HEK293T (cell line): ENCODE measurements at places on chromosomes 3 and 15.

DNA sequence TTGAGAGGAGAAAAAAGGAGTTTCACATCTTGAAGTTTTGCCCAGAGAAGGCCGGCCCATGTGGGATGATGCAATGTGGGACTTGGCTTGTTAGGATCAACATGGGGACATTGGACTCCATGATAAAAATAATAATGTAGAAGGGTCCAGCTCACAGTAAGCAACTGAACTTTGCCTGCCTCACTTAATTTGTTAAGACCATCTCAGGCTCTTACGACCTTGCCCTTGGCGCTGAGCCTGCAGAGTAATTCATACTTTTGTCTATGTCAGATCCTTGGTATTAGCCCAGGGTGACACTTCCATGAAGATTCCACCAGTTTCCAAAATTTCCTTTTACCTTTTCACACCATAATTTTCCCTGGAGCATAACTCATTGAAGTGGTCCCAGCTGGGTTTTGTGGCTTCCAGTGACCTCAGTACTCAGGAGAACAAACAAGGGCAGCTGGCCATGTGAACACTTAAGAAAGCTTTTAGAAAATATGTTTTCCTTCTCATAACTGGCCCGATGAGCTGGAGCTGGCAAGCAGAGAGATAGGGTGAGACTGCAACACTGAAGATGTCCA is 315.4 kb upstream of the RASGRP1 start:
- DNase-seq: no peak

DNA sequence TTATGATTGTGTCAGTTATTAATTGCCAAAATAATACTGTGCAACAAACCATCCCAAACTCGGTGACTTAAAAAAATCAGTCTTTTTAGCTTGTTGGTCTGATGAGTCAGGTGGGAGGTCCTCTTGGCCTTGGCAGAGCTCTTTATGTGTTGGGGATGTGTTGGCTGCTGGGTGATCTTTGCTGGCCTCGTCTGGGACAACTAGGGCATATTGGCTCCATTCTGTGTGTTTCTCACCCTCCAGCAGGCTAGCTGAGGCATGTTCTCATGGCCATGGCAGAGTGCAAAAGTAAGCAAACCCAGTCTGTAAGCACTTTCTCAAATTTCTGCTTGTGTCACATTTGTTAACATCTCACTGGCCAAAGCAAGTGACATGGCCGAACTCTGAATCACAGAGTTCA is 251.6 kb downstream of the RPLP1 start:
- no peak for DNase-seq

DNA sequence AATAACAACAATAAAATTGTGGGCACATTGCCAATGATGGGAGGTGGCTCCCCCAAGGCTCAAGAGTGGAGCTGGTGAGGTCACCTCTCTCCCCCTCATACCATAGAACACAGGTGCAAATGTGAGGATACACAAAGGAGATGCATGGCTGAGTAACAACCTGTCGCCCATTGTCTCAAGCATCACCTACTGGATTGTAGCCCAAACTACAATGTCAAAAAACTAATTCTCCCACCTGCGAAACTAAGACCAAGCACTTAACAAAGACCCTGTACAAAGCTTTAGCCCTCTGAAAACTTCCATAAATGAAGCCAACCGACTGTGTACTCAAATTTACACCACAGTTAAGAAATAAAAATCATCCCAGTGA is 50.4 kb upstream of the IGSF11 start:
- DNase-seq: no peak

DNA sequence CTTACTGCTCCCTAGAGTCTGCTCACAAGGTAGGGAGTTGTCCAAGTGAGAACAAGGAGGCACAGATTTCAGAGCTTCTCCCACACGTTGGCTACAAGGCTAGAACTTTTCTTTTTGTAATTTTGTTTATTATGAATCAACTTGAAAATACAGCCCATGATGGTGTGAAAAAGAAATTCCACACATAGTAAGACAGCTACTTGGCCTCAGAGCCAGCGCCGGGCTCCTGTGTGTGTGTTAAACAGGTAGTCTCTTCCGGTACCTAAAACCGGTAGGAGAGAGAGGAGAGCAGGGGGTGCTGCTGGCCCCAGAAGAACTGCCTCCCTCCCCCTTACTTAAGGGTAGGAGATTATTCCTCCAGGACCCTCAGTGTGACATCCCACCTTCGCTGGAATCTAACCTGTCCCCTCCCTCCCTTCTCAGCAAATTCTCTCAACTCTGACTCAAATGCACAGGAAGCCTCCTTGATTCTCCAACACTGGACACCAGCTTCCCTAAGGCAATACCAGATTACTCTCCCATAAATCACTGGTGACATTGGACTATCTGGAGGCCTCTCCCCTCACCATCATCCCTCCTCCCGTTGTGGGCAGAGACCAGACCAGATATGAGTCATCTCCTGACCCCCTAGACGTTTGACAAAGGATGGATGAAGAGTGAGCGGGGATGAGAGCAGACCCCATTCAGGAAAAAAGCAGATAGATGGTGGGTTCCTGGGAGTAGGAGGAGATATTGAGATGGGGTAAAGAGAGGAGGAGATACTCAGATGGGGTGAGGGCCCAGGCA is 4.5 kb upstream of the IP6K1 start:
- no peak for DNase-seq

DNA sequence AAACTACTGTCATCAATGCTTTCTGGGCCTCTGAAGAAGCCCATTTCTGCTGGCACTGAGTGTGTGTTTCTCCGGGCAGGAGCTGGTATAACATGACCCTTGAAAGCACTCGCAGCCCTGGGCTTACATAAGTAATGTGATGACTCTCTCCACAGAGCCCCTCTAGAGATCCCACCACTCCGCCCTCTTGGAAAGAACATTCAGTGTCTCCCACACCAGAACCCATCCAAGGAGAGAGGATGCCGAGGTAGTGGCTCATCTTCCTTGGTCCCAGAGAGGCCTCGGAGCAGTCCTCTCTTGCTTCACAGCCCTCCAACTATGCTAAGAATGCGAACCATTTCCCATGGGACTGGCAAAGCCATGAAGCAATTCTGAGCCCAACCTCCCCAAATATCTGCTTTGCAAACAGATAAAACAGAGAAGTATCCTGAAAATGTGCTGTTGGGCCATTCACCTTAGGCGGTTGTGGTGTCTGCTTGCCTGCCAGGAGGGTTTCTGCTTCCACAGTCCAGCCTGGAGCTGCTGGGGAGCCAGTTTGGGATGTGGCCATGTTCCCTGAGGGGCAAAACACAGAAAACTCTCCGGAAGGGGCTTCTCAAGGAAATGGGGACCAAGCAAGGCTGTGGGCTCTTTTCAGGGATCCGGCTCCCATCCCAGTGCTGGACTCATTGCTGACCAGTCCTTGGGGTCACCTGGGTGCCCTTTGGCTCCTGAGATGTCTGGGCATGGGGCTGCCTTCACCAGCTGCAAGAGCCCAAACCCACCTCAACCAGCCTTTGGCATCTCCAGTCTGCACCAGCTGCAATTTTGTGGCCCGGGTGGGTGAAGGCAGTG is 47.3 kb downstream of the AMOTL2 start:
- DNase-seq: no peak

DNA sequence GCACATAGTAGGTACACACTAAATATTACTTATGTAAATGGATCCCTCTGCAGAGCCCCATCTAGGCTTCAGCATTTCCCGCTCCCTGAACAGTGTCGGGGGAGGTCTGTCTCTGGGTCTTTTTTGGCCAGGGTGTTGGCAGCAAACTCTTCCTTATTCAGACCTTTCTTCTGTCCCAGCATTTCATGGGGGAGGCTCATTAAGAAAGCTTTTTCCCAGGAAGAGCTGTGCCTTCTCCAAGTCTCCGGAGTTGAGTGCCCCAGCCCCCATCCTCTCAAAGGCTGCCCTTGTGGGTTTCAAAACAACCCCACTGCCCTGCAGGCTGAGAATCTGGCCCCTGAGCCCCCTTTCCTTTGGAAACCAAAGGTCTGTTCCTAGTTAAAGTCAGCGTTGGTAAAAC is 25.1 kb downstream of the SLC6A11 start:
- no peak for DNase-seq

- DNase-seq: no peak
Observed at GRCh38 chr3:104555728-104556127, 811.0 kb upstream of the ALCAM start.

DNA sequence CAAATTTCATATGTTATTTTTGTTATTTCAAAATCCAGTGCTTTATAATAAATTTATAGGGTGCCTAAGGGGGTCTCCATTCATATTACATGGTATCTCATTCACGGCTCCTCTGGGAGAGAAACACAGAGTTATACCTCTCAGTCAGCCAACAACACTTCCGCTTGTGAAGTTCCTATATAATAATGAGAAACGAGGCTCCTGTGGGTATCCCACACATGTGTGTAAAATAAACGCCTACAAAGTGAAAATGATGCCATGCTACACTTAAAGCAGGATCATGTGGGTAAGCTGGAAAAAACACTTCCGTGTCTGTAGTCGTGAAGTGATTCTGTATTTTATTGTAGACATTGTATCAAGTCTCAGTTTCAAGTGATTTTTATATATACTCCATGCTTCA is 218.8 kb upstream of the ICE2 start:
- DNase-seq: no peak

- no peak for DNase-seq
Observed at GRCh38 chr15:47374222-47374621, 343.1 kb upstream of the SEMA6D start.

DNA sequence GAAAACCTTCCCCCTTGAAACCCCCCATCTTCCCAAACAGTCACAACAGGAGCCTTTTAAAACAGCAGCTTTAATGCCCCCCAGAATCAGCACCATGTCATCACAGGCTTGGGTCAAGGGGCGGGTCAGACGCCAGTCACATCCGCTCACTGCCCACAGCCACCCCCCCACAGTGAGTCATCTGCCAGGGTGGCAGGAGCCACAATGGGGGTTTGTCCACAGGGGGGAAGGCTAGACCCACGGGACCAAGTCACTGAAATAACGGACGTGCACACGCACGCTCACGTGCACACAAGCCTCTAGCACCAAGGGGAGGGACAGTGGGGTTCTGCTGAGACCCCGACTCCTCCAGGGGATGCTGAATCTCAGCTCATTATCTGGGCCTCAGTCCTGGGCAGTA is 441 bp upstream of the UCN2 start:
- no peak for DNase-seq

DNA sequence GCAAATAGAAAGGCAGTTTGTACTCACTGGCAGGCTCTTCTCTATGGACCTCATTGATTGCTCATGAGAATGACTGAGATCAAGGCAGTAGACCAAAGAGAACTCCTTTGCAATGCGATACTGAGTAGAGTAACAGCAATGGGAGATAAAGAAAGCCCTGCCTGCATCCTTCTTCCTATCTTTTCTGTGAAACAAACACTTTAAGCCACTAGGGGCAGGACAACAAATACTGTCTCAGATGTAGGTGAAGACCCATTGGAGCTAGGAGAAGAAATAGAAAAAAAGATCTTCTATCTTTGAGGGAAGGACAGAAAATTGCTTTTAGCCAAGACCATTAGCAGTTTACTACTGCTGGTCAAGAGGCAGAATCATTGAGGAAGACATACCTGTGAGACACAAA is 117.6 kb upstream of the IGSF10 start:
- no peak for DNase-seq

GRCh38 chr3:134768116-134768515 is 26.9 kb upstream of the EPHB1 start:
- no peak for DNase-seq

- DNase-seq: no peak
Observed at GRCh38 chr3:60445446-60445845, 805.8 kb downstream of the FHIT start.

DNA sequence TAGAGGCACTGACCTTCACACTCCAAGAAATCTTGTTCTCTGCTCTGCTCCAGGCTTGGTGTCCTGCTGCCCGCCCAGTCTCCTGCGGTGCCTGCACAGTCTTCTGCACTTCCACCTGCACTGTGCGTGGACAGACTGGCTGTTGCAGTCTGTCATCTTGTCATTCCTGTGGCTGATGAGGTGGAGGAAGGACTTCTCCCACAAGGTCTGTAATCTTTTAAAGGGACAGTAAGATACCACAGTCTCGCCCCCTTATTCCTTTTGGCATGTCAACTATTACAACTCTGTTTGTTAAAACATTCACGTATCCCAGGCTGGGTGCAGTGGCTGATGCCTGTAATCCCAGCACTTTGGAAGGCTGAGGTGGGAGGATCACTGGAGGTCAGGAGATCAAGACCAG is 54.1 kb upstream of the IGF2BP2 start:
- DNase-seq: no peak

DNA sequence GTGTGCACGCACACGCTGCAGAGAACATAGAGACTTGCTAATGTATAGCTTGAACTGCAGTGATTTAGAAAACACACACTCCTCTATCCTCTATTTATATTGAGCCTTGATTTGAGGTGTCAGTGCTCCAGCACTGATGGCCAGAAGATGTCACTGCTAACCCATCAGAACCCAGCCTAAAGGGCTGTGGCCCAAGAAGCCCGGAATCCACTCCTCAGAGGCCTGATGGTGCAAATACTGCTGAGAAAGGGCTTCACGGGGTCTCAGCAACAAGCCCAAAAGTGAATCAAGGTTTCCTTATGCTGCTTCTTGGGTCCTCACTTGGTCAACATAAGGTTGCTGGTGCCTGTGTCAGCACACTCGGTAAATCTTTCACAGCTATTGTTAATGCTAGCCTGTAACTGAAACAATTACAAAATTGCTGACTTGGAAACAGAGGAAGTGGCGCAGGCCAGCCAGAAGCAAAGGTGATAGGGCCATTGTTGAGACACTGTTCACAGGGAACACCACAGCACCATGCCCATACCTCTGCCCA is 60.3 kb downstream of the HEG1 start:
- DNase-seq: peak; percentile 46

GRCh38 chr15:65638681-65639089 is 16.9 kb downstream of the SLC24A1 start:
- DNase-seq: peak; percentile 78

GRCh38 chr15:63334821-63335220 is 46.8 kb downstream of the CA12 start:
- no peak for DNase-seq

GRCh38 chr3:78606756-78607155 is 1161.0 kb downstream of the ROBO1 start:
- no peak for DNase-seq
